ENCODE measurements at places on chromosomes 4 and X.

- no peak for DNase-seq
Observed at GRCh38 chrX:87874043-87874442, 356.4 kb downstream of the KLHL4 start.

DNA sequence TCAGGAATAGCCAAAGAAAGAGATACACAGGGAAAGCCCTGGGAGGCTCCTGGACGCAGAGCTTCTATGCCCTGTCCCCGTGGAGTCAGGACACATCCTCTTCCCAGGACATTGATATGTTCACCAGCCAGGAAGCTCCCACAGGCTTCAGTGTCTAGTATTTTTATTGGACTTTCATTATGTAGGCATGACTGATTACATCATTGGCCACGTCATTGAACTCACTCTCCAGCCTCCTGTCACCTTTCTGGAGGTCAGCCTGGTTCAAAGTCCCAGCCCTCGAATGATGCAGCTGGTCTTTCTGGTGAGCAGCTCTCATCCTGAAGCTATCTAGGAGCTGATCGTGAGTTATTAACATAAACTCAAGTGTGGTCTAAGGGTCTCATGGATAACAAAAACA, 104.1 kb downstream of the CPEB2 start:
- DNase-seq = no peak

DNA sequence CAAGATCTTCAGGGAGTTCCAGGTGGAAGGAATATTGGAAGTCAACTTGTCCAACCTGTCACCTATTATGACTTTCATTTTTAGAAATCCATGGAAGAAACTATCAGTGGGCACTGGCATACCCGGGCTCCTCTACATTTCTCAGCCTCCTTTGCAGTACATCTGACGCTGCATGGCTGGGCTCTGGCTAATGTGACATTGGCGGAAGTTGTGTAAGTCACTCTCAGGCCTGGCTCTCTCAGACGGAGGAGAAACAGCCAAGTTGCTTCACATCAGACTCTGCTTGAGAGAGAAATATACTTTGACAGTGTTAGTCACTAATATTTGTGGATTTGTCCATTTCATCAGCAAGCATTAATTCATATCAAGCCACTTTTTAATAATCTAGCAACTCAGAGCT, 4.5 kb downstream of the DCHS2 start:
- no peak for DNase-seq

DNA sequence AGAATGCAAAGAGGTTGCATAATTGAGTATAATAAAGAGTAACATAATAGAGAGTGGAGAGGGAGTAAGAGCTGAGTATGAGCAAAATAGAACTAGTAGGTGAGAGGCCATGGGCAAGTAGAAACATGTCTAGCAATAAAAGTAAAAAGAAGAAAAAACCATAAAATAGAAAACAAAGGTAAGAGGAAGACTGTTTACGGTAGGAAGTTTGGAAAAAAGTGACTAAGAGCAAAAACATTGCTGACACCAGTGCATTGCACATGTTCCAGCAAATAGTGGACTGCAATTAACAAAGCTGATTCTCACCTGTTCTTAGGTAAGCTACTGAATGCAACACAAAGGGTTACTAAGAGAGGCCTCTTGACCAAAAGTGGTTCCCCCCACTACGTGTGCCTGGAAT, 202.9 kb downstream of the TEX13A start:
- no peak for DNase-seq

- DNase-seq = no peak
Observed at GRCh38 chrX:25241461-25241860, 225.7 kb upstream of the ARX start.

DNA sequence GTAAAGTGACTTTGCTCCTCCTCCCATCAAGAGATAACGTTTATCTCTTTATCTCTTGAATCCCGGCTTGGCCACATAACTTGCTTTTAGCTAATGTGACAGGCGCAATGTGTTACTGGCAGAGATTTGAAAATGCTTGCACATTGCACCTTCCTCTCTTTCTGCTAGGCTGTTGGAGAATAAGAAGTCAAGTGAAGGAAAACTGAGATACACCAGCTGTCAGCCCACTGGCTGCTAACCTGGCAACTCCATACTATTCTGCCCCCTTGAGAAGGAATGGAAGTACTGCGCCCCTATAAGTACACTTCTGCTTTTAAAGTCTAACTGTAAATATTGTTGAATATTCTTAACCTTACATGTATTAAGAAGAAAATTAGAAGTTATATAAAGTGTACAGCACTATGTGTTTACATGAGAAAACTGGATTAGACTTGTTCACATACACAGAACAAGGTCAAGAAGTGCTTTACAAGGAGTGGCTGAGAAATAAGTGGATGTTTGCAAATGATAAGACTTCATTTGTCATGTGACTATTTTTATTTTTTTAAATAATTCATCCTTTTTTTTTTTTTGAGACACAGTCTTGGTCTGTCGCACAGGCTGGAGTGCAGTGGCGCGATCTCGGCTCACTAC, 424.5 kb upstream of the CTSO start:
- DNase-seq = no peak

GRCh38 chr4:87819281-87819919, 13.4 kb upstream of the MEPE start:
- DNase-seq = peak; percentile 52

GRCh38 chr4:48570646-48571220, 80.7 kb downstream of the ZAR1 start:
- DNase-seq = peak; percentile 33

- DNase-seq = no peak
Observed at GRCh38 chr4:67593741-67594175, 35.2 kb downstream of the STAP1 start.

DNA sequence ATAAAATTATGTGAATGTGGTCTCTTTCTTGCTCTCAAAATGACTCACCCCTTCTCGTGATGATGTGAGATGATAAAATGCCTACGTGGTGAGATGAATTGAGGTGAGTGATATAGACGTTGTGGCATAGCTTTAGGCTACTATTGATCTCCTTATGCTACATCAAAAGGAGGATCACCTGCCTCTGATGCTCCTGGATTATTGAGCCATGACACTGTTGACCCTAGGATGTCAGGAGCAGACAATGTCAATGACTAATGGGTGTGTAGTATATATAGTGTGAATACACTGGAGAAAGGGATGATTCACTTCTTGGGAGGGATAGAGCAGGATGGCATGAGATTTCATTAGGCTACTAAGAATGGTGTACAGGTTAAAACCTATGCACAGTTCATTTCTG, 210.7 kb upstream of the PRPS2 start:
- no peak for DNase-seq

DNA sequence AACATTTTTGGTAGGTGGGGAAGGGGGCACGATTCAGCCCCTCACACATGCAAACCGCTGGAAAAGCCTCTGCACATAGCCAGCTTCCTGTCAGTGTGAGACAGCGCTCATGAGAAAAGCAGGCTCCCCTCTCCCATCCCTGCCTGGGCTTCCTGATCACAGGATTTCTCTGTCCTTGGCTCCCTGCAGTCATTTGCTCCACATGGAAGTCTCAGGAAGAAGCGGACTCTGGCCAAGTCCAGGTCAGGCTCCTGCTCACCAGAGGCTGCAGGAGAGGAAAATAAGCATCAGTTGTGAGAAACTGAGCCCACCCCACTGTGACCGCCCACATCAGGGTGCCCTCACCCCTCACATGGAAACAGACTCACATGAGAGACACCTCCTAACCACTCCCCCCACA, 664.3 kb upstream of the TENM3 start:
- DNase-seq = no peak

GRCh38 chr4:183875251-183875825, 29.8 kb upstream of the STOX2 start:
- DNase-seq = no peak

- no peak for DNase-seq
Observed at GRCh38 chrX:86910602-86911311, 606.8 kb upstream of the KLHL4 start.

GRCh38 chr4:99362768-99363167, 10.2 kb upstream of the ADH1C start:
- no peak for DNase-seq

- no peak for DNase-seq
Observed at GRCh38 chrX:13968198-13968597, 61.5 kb downstream of the GEMIN8 start.

GRCh38 chr4:127781300-127782024, 660 bp upstream of the HSPA4L start:
- peak; percentile 13 for DNase-seq

GRCh38 chrX:153477901-153478300, 7.5 kb upstream of the HAUS7 start:
- no peak for DNase-seq

DNA sequence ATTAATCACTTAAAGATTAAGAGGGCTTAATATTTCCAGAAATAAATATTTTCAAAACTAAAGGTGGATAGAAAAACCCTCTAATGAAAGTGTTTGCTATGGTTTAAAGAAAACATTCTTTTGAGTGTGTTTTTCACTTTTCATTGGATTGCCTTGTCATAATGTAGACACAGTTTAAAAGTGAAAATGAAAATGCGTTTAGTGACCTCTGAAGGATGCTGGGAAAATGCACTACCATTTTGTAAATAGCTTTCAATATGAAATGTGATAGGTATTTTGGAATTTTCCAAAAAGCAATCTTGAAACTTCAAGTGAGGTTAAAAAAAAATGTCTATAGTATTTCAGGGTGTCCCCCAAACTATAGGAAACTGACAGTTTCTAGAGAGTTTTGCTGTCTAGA, 642.2 kb downstream of the C4orf33 start:
- DNase-seq = no peak

- DNase-seq = no peak
Observed at GRCh38 chrX:40734971-40735324, 394 bp downstream of the MED14 start.

- no peak for DNase-seq
Observed at GRCh38 chr4:189204616-189205015, 736.1 kb upstream of the FRG1 start.

DNA sequence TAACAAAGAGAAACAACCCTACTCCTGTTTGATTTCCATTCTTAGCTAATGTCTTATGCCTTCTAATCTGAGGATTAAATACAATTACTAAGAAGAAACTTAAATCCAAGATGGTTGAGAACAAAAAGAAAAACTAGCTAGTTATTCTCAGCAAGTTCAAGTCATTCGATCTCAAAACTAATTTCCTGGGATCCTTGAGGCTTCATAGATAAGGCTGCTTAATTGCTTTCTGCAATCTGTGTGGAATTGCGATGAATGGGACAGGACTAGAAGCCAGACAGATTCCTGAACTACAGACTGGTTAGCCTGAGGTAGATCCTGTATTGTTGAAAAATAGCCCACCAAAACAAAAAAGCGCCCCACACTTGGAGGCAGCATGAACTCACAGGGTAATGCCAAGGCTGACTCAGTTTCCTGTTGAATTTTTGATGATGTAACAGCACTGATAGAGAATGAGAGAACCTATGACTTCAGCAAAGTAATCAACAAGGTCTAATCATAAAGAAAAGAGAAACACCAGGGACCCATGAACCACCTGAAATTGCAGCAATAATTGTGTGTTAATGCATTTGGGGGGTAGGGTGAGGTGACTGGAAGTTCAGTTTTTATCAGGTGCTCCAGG, 33.9 kb downstream of the KLHL15 start:
- DNase-seq = no peak

- no peak for DNase-seq
Observed at GRCh38 chr4:95343235-95343634, 205.5 kb downstream of the UNC5C start.

DNA sequence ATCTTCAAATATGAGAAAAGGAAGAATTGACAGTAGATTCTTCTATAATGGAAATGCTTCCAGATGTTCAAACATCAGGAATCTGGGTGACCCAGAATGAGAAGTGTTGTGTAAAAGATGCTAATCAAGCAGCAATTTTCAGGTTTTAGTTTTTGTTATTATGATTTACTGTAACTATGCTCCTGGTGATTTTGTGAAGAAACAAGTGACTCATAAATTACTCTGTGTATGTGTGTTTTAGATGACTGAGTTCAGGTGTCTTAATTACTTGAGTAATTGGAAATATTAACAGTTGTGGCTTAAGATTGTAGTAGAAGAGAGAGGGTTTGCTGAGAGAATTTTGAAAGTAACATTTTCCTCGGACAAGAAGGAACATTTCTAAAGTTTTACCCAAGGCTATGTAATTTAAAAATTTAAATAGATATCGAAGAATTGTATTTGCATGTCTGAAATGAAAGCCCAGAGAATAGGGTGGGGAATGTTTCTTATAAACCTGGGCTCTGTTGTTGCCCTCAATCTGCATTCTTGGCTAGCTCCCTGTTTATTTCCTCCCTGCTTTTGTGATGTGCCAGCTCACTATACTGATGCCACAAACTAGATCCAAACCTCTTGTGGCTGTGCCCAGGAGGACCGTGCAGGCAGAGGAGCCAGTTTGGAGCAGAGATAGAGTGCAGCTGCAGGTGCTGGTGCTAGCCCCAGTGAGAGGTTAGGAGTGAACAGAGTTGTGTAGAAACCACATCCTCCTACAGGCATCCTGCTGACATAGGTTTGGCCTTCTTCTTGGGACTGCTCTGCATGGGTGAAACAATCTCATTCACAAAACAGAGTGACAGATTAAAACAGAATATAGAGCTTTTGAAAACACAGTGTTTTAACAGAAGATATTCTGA, 25.4 kb upstream of the TNIP3 start:
- DNase-seq = no peak

GRCh38 chr4:113008716-113009115, 40.7 kb upstream of the ANK2 start:
- DNase-seq = no peak

- no peak for DNase-seq
Observed at GRCh38 chr4:145531859-145532258, 50.2 kb downstream of the SMAD1 start.

DNA sequence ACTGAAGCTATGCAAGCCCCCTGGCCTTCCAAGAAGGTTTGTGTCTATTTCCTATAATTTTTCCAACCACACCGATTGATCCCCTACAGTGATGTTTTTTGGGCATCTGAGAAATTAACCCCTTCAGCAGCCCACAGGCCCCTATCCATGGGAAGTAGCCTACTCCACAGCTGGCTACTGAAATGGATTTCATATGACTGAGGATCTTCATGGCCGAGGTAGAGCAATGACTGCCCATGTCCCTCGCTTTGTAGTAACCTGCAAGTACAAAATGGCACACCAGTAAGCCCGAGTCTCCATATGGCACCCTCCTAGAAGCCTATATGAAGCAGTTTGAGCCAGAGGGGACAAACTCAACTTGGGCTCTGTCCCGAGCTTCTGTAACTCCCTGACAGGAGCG, 36.8 kb downstream of the MAP9 start:
- DNase-seq = no peak

- DNase-seq = no peak
Observed at GRCh38 chrX:132692066-132692465, 203.2 kb upstream of the MBNL3 start.
